ENCODE measurements at places on chromosomes 12 and 14. TPM values are rescaled to one million over a fixed set of nuclear protein-coding genes. Genes with fewer than 3 reads are reported as not detected.

- DNase-seq = no peak
- peaks cover 8% of the 10 kb centered on the region for H3K4me1 ChIP-seq
- no peak overlapping the region for H3K4me3 ChIP-seq
- no peaks in the 10 kb centered on the region for H3K36me3 ChIP-seq
- no peaks in the 10 kb centered on the region for H3K27me3 ChIP-seq
Measured at GRCh38 chr12:12654691-12655460, 41.1 kb downstream of the GPR19 start.

DNA sequence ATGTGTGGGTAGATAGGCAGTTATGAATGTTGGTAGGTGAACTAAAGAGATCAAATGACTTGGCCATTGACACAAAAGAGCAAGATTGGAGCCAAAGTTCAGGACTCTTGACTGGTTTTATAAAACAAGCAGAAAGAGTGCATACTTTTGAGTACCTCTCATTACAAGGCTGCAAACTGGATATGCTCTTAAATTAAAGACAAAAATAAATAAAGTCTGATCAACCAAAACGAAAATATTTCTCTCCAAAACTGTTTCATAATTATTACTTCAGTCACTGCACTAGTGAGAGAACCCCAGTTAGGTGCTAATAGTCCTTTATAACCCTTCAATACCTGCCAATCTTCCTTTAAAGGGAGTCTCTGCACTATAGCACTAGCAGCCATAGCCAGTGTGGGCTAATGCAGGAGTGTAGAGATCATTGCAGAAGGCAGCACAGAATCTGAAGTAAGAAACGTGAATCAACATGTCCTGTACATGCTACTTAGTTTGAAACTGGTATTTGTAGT lies 147.1 kb downstream of the FOXA1 start:
- H3K27ac ChIP-seq = no peak overlapping the region
- H3K27me3 ChIP-seq = no peaks in the 10 kb centered on the region

GRCh38 chr14:103022002-103022684 lies 35.2 kb downstream of the CDC42BPB start:
- DNase-seq = no peak
- H3K4me3 ChIP-seq = no peak overlapping the region
- H3K27me3 ChIP-seq = no peaks in the 10 kb centered on the region

DNA sequence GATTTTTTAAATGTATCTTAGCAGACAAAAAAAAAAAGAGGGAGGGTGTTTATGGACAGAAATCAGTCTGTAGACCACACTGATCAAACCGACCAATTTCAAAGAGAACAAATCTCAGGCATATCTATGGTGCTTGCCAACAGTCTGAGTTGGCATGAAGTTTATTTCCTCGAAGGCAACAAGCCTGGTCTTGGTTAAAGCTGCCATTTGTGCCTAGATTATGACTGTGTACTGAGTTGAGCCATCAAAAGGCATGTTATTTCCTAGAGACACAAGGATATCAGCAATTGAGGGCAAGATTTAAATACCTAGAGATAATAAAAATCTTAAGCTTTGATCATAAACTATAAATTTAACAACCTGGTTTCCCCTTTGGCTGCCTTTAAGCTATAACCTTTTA lies 119.2 kb downstream of the SLC2A13 start:
- DNase-seq = no peak
- H3K4me3 ChIP-seq = no peak overlapping the region
- H3K36me3 ChIP-seq = no peaks in the 10 kb centered on the region
- no peaks in the 10 kb centered on the region for H3K4me1 ChIP-seq
- no peaks in the 10 kb centered on the region for H3K27me3 ChIP-seq

DNA sequence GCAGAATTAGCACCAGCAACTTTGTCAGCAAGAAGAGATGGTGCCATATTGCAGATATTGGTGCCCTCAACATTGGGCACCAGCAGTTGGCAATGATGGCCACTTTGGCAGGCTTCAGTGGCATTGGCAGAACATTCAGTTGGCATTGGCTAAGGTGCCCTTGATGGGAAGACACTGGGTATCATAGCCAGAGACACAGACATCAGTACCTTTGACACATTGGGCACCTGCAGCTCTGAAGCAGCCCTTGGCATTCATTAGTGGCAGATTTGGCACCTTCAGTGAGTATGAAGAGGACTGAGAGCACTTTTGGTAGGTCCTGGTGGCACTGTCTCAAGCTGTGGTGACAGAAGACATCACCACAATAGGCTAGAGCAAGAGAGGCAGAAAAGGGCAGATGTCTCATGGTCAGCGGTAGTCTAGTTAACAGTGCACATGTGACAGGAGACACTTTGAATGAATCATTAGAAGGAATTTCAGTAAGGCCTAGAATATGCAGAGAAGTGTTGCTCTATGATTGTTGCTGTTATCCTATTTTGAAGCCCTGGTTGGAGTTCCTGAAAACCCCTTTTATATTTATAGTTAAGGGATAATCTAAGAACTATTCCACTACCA lies 422.2 kb downstream of the APAF1 start:
- DNase-seq = no peak
- H3K27ac ChIP-seq = no peak overlapping the region
- no peak overlapping the region for H3K4me3 ChIP-seq
- no peaks in the 10 kb centered on the region for H3K36me3 ChIP-seq

DNA sequence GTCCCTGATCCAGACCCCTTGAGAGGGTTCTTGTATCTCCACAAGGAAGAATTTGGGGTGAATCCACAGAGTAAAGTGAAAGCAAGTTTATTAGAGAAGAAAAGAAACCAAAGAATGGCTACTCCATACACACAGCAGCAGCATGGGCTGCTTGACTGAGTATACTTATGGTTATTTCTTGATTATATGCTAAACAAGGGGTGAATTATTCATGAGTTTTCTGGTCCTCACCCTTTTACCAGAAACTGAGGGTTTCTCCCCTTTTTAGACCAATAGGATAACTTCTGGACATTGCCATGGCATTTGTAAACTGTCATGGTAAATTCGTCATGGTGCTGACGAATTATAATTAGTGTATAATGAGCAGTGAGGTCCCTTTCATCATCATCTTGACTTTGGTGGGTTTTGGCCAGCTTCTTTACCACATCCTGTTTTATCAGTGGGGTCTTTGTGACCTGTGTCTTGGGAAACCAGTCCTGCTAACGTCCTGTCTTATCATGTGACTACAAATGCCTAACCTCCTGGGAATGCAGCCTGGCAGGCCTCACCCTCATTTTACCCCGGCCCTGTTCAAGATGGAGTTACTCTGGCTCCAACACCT lies 121.9 kb downstream of the SPTSSA start:
- no peaks in the 10 kb centered on the region for H3K27me3 ChIP-seq
- no peaks in the 10 kb centered on the region for H3K36me3 ChIP-seq
- H3K4me1 ChIP-seq = no peaks in the 10 kb centered on the region
- H3K4me3 ChIP-seq = no peak overlapping the region
- H3K27ac ChIP-seq = no peak overlapping the region

DNA sequence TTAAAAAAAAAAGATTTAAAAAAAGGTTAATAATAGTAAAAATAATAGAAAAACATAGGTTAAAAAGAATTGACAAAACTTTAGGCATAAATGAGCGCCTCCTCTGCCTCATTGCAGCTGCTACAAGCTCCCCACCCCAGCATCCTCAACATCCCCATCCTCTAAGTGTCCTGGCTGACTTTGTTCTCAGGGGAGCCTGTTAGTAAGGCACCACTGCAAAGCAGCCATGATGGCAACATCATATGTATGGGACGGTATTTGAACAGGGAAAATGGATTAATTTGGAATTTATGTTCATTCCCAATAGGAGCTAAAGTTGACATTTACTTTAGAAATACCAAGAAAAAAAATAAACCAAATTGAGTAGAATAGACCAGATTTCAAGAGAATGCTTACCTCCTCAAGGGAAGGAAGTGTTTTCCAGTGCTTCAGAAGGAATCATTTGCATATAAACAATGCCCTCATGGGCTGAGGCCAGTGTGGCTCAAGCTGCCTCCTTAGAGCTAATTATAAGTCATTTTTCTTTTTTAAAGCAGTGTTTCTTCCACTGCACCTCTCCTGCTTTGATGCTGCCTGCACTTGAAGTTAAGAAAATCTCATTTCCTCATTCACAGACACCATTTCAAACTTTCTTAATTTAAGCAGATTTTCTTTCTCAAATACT lies 59.6 kb downstream of the DACT1 start:
- H3K36me3 ChIP-seq = no peaks in the 10 kb centered on the region
- no peaks in the 10 kb centered on the region for H3K4me1 ChIP-seq
- no peak overlapping the region for H3K27ac ChIP-seq
- H3K27me3 ChIP-seq = no peaks in the 10 kb centered on the region

- no peak for DNase-seq
- H3K4me1 ChIP-seq = peaks cover 38% of the 10 kb centered on the region
- H3K36me3 ChIP-seq = no peaks in the 10 kb centered on the region
- H3K27me3 ChIP-seq = no peaks in the 10 kb centered on the region
- no peak overlapping the region for H3K27ac ChIP-seq
Measured at GRCh38 chr14:68819260-68819691, 26.4 kb upstream of the ZFP36L1 start.

DNA sequence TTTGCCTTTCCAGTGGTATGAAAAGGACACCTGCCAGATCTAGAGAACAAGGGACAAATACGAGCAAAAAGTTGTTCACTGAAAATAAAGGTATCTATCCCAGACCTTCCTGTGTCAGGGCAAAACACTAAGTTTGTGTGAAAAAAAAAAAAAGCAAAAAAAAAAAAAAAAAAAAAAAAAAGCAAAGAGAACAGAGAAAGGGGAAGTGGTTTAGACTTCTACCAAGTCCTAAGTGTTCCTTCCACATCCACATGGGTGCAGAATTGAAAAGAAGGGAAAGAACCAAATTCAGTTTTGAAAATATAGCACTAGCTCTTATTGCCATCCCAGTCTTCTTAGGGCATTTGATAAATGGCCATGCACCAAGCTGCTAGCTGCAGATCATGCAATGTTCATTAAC lies 41.7 kb downstream of the ZCRB1 start:
- no peak overlapping the region for H3K4me3 ChIP-seq
- no peak for DNase-seq
- no peaks in the 10 kb centered on the region for H3K27me3 ChIP-seq
- no peaks in the 10 kb centered on the region for H3K4me1 ChIP-seq
- H3K36me3 ChIP-seq = no peaks in the 10 kb centered on the region

- H3K27me3 ChIP-seq = no peaks in the 10 kb centered on the region
- DNase-seq = no peak
- no peak overlapping the region for H3K4me3 ChIP-seq
- H3K36me3 ChIP-seq = no peaks in the 10 kb centered on the region
- H3K27ac ChIP-seq = no peak overlapping the region
Measured at GRCh38 chr12:43162138-43162537, 389.9 kb downstream of the ADAMTS20 start.

GRCh38 chr14:76080025-76080424 lies 71.7 kb upstream of the GPATCH2L start:
- no peaks in the 10 kb centered on the region for H3K27me3 ChIP-seq
- DNase-seq = no peak
- no peak overlapping the region for H3K4me3 ChIP-seq

PIWIL1 gene
- total RNA-seq = not detected

SLC41A2 gene
- 5.5 TPM for total RNA-seq

FGF6 gene
- not detected for total RNA-seq

PSMB5 gene
- total RNA-seq = 117 TPM

INHBC gene
- 0.27 TPM for total RNA-seq

GLT8D2 gene
- total RNA-seq = 6.8 TPM

CPSF6 gene
- 15.8 TPM for total RNA-seq

FGFR1OP2 gene
- 27.7 TPM for total RNA-seq

Data from heart left ventricle (tissue), 16 donors.